SJSA1 (cell line): ENCODE measurements at places on chromosomes 4 and X. TPM values are rescaled to one million over a fixed set of nuclear protein-coding genes. Genes with fewer than 3 reads are reported as not detected.
A peak's percentile ranks its signal among the peaks of the same experiment; 100 is the strongest.

The C4orf51 gene
- total RNA-seq = not detected in 2 replicates

The SULT1E1 gene
- total RNA-seq = not detected in 2 replicates

- no peak for DNase-seq
Measured at GRCh38 chr4:13940921-13941320, 313.4 kb upstream of the BOD1L1 start.

- peak; percentile 49 for DNase-seq
Measured at GRCh38 chrX:133258481-133258880, 40.3 kb upstream of the TFDP3 start.

- no peak for DNase-seq
Measured at GRCh38 chr4:704198-704891, 1.3 kb upstream of the PCGF3 start.
